ENCODE measurements at places on chromosomes 12 and 14.

- DNase-seq = no peak
- no peak overlapping the region for H3K27ac ChIP-seq
- no peaks in the 10 kb centered on the region for H3K36me3 ChIP-seq
- H3K27me3 ChIP-seq = peaks cover 2% of the 10 kb centered on the region
- H3K4me1 ChIP-seq = peaks cover 4% of the 10 kb centered on the region
These were observed 646.5 kb upstream of the SEL1L start for GRCh38 chr14:82180139-82180538.

DNA sequence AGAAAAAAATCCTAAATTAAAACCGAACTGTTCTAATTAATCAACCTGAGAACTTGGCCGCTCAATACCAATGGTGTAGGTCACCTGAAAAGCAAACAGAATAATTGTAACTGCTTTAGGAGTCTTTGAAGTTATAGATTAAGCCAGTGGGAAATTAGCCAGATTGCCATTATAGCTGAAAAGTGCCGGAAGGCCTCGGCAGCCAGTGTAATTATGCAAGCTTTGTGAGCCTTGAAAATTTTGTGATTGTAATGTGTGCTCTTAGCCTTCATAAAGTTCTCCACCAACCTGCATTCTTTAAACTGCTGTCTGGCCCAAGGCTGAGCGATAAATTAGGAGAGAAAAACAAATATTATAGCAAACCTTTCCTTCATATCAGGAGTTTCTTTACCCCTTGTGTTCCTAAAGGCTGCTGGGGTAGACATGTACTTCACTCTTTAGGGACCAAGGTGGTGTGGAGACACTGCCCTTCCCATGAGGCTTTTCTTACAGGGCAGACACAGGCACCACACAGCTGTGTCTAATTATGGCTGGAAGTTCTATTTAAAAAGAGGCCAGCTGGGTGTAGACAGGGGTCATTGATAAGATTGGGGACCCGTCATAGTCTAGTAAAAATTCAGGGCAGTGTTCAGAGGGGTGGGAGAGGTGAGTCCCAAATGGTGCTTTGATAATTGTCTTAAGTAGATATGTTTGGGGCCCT, 991.2 kb downstream of the FLRT2 start:
- peaks cover 32% of the 10 kb centered on the region for H3K4me1 ChIP-seq
- peak overlapping the region; percentile 22 for H3K27ac ChIP-seq
- no peak overlapping the region for H3K4me3 ChIP-seq
- DNase-seq = no peak
- no peaks in the 10 kb centered on the region for H3K27me3 ChIP-seq
- H3K36me3 ChIP-seq = no peaks in the 10 kb centered on the region

DNA sequence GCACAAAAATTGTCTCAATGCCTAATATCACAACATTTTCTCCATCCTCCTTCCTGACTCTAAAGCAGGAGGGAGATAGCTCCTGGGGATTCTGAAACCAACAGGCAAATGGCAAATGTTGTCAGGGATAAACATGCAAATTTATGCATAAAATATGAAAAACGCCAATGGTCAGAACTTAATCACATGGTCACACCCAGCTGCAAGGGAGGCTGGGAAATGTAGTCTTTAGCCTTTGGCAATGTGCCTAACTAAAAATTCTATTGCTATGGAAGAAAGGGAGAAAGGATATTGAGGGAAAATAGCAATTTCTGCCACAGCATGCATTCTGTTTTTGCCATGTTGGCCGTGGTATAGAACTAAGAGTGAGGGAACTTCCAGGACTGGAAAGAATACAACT, 11.7 kb upstream of the OASL start:
- no peak for DNase-seq
- no peak overlapping the region for H3K27ac ChIP-seq
- H3K36me3 ChIP-seq = no peaks in the 10 kb centered on the region
- peaks cover 29% of the 10 kb centered on the region for H3K27me3 ChIP-seq
- H3K4me1 ChIP-seq = no peaks in the 10 kb centered on the region

GRCh38 chr14:90061685-90062126, at the start of gene KCNK13:
Gene KCNK13 (plus strand): TSS chr14:90061994. CDS start chr14:90062206, 212 bp downstream.
- peaks cover 5% of the 10 kb centered on the region for H3K36me3 ChIP-seq
- peak within 1 kb of the TSS; percentile 71 for H3K4me3 ChIP-seq
- peaks cover 91% of the 10 kb centered on the region for H3K27me3 ChIP-seq

DNA sequence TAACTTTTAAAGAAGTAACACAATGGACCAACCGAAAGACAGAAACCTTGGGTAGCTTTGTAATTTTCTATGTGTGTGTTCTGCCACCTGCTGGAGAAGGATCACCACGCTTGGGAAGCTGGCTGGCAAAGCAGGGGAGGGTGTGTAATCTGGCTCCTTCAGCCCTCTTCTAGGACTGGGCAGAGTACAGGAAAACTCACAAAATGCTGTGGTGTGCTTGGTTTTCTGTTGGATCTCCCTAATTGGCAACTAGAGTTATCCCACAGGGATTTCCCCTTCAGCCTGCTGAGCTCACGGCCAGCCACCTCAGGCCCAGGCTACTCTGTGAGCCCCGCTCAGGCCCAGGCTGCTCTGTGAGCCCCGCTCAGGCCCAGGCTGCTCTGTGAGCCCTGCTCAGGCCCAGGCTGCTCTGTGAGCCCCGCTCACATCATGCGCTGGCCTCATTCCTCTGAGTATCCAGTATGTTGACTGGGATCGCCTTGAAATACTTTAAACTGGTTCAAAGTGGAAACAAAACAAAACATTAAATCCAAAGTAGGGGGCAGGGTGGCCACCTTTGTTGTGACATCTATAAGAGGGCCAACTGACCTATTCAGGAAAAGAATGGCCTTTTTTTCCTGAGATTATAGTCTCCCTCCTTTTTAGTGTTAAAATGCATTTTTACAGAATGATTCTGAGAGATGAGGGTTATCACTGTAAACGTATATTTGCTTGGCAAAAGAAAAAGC, 52.0 kb upstream of the RNU6-8 start:
- H3K36me3 ChIP-seq = no peaks in the 10 kb centered on the region
- H3K4me1 ChIP-seq = peaks cover 29% of the 10 kb centered on the region
- H3K27me3 ChIP-seq = no peaks in the 10 kb centered on the region

- no peak overlapping the region for H3K4me3 ChIP-seq
- peaks cover 11% of the 10 kb centered on the region for H3K4me1 ChIP-seq
- H3K27ac ChIP-seq = peak overlapping the region; percentile 60
- H3K36me3 ChIP-seq = no peaks in the 10 kb centered on the region
These were observed 294.1 kb downstream of the DPF3 start for GRCh38 chr14:72599579-72600470.

DNA sequence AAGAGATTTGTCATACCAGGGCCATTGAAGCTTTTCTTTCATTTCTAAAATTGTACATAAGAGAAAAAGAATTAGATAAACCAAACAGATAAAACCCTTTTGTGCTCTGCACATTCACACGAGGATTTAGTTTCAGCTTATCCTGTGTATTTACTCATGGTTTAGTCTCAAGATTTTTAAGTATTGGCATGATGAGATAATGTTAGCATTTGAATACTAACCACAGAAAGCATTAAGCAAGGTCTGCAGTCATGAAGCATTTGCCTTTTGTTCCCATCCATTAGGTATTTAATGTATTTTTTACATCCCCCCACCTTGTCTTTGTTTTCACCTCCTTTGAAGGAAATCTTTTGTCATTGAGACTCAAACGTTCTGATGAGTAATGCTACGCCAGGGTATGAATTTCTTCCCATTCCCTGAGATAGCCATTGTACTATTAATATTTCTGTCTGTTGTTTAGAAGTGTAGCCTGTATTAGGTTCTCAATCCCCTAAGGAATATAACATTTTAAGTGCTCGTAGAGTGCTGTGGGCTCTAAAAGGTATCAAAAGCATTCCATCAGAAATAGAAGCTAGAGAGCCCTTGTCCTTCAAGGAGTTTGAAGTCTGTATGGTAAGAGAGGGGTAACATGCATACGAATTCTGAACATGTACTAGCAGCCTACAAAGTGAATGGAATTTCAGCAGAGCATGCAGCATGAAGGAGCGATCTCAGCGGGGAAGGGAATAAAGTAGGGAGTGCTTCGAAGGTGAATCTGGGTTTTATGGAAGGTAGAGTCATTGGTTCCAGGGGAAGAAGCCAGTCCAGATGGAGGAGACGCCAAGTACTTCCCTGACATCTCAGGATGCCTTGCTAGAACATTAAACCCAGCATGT, 22.3 kb downstream of the CRADD start:
- DNase-seq = no peak
- peaks cover 30% of the 10 kb centered on the region for H3K4me1 ChIP-seq
- peak overlapping the region; percentile 53 for H3K27ac ChIP-seq
- H3K4me3 ChIP-seq = no peak overlapping the region

DNA sequence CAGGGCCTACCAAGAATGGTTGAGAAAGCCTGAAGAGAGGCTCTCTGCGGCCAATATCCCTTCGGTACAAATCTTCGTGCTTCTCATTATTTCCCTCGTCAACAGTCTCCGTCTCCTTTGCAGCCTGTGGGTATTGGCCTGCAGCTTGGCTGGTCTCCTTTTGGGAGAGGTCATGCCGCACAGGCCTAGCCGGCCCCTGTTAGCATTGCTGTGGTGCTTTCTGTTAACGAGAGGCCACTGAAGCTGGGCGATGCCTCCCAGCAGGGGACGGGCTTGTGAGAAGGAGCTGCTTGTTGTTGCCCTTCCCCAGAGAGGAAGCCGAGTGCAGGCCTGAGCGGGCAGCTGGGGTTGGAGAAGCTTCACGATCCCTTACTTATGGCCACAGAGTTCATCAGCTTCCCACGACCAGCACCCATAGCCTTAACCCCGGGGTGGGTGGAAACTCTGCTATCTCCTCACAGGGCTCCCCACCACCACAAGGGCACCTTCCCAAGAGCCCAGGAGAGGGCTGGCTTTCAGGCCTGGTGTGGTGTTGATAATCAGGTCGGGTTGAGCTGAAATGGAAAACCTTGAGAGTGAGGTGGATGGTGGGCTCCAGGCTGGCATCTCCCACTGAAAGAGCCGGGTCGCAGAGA, 228.6 kb downstream of the ZFP36L1 start:
- H3K36me3 ChIP-seq = peaks cover 2% of the 10 kb centered on the region
- H3K4me3 ChIP-seq = no peak overlapping the region
- H3K27me3 ChIP-seq = no peaks in the 10 kb centered on the region

- no peaks in the 10 kb centered on the region for H3K4me1 ChIP-seq
- H3K27me3 ChIP-seq = peaks cover 37% of the 10 kb centered on the region
These were observed 30.1 kb downstream of the SLC35F4 start for GRCh38 chr14:57835766-57836165.

- no peaks in the 10 kb centered on the region for H3K36me3 ChIP-seq
- H3K4me1 ChIP-seq = peaks cover 8% of the 10 kb centered on the region
- no peak overlapping the region for H3K27ac ChIP-seq
- no peaks in the 10 kb centered on the region for H3K27me3 ChIP-seq
- H3K4me3 ChIP-seq = no peak overlapping the region
These were observed 11.6 kb downstream of the CAPZA3 start for GRCh38 chr12:18749386-18749957.

DNA sequence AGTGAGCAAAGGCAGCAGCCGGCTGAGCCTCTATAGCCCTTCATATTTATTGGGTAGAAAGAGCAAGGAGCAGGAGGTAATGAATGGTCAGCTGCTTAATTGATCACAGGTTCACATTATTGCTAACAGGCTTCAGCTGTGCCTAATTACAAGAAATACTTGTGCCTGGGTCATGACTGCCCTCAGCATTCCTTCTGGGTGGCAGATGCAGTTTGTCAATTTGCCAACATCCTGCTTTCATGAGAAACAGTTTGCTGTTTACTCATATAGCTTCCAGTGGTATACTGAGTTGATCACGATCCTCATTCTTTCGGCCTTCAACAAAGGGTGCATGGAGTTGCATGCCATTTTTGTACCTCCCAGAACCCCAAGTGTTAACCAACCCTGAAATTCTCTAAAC, 81.0 kb upstream of the PLEKHG7 start:
- no peaks in the 10 kb centered on the region for H3K27me3 ChIP-seq
- no peaks in the 10 kb centered on the region for H3K36me3 ChIP-seq
- no peak overlapping the region for H3K27ac ChIP-seq

DNA sequence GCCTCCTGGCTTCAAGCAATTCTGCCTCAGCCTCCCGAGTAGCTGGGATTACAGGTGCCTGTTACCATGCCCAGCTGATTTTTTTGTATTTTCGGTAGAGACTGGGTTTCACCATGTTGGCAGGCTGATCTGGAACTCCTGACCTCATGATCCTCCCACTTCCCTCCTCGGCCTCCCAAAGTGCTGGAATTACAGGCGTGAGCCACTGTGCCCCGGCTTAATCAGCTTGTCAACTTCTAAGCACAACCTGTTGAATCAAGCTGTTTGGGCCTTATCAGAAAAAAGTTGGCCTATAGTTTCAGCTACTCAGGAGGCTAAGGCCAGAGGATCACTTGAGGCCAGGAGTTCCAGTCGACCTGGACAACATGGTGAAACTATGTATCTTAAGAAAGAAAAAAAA, 7.9 kb downstream of the MARK3 start:
- H3K4me3 ChIP-seq = no peak overlapping the region
- H3K27ac ChIP-seq = no peak overlapping the region
- H3K27me3 ChIP-seq = no peaks in the 10 kb centered on the region
- H3K36me3 ChIP-seq = peaks cover 3% of the 10 kb centered on the region
- DNase-seq = no peak

GRCh38 chr12:122858591-122859302, 23.5 kb downstream of the HIP1R start:
- no peaks in the 10 kb centered on the region for H3K27me3 ChIP-seq
- no peak overlapping the region for H3K4me3 ChIP-seq
- H3K36me3 ChIP-seq = no peaks in the 10 kb centered on the region
- H3K27ac ChIP-seq = no peak overlapping the region
- DNase-seq = no peak
- peaks cover 4% of the 10 kb centered on the region for H3K4me1 ChIP-seq

GRCh38 chr12:46164186-46164761, 104.6 kb downstream of the SLC38A1 start:
- H3K27ac ChIP-seq = peak overlapping the region; percentile 13
- peaks cover 27% of the 10 kb centered on the region for H3K4me1 ChIP-seq
- DNase-seq = no peak
- no peaks in the 10 kb centered on the region for H3K27me3 ChIP-seq

DNA sequence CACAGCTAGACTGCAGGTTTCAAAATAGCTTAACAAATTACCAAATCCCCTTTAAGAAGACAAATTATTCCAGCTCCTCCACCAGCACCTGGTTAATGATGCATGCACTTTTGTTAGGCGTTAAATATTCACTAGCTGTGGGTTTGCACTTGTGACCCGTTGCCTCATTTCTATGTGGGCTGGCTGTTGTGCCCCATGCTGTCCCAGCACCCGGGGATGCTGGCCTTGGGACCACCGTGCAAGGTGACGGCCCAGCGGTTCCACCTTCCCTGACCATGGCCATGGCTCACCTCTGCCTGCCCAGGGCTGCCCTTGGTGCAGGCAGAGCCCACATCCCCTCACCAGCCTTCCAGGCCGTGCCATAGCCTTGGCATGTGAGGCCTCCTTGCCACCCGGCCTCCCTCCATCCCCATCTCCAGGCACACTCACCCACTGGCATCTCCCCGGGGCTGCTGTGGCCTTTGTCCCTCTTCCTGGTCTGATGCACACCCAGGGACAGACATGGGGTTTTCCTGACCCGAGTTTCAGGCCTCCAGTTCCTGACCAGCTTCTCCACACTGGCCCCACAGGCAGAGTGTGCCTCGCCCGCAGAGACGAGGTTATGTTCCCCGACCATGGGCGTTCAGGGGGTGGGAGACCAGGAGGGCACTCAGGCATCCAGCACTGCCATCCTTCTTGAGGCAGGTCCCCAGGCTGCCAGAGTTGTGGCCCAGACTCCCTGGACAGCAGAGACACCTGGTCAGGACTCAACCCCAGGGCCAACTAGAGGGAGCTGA, 20.3 kb upstream of the C14orf180 start:
- H3K27ac ChIP-seq = no peak overlapping the region
- H3K36me3 ChIP-seq = no peaks in the 10 kb centered on the region
- peaks cover 24% of the 10 kb centered on the region for H3K4me1 ChIP-seq
- H3K27me3 ChIP-seq = peaks cover 27% of the 10 kb centered on the region
- no peak for DNase-seq
- no peak overlapping the region for H3K4me3 ChIP-seq

GRCh38 chr12:93857279-93857938, 180.2 kb downstream of the CRADD start:
- DNase-seq = no peak
- H3K27me3 ChIP-seq = no peaks in the 10 kb centered on the region
- peaks cover 18% of the 10 kb centered on the region for H3K4me1 ChIP-seq
- H3K4me3 ChIP-seq = no peak overlapping the region
